ENCODE measurements at places on chromosomes 3 and 15. TPM values are rescaled to one million over a fixed set of nuclear protein-coding genes. Genes with fewer than 3 reads are reported as not detected.
A peak's percentile ranks its signal among the peaks of the same experiment; 100 is the strongest.

The PLCL2 gene
- 3.0 TPM for total RNA-seq

DNA sequence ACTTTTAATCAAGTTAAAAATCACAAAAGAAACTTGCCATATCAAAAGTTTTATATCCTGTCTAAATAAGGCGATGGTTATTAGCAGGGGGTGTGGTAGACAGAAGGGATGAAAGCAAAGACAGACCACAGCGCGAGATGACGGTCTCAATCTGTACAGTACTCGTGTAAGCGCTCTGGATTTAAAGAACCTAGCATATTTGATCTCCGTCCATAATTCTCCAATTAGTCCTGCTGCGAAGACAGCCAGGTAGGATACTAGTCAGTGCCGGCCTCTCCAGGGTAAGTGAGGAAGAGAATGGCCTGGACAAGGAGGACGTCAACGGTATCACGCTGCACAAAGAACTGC lies 701 bp downstream of the SGO1 start:
- DNase-seq, result no peak

The RLBP1 gene
- total RNA-seq, result not detected

GRCh38 chr3:100032243-100032642 lies 82.1 kb downstream of the FILIP1L start:
- no peak for DNase-seq

- DNase-seq, result no peak
These were observed 10.0 kb downstream of the TIMMDC1 start for GRCh38 chr3:119508172-119508845.

The GHSR gene
- total RNA-seq, result not detected

The ST8SIA2 gene
- total RNA-seq, result 0.15 TPM

GRCh38 chr15:72592097-72592496 lies 62.4 kb upstream of the GOLGA6B start:
- no peak for DNase-seq

DNA sequence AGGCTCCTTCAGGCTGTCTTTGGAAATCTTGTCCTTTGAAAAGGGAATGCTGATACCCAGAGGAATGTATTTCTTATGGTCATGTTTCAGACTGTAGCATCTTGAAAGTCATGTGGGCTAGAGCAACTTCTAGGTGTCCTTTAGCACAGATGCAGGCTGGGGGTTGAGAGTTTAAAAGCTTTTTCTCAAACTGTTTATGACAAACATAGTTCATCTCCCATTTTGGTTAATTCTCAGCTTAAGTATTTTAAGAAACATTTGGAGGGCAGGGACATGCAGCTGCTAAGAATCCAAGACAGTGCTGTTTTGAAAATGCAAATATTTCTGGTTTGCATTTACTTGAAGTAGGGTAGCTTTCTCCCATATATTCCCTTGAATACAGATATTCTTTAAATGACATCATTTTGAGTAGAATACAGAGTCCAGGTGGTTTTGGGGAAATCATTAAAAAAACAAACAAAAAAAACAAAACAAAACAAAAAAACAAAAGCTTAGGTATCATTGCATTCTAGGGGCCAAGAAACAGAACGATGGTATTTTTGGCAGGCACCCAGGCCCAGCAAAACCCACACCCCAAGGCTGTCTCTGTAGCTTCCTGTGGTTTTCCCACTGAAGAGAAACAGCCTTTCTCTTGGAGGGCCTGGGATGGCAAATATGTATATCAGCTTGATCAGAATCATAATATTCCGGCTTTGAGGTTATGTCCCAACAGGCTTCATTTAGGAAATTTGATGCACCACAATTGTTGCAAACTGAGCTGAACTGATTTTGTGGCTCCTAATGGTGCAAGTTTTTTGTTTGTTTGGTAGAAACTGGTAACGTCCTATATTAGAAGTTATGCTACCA lies 120.0 kb downstream of the ATG7 start:
- DNase-seq, result no peak

The FSIP1 gene
- total RNA-seq, result 1.4 TPM

- peak; percentile 24 for DNase-seq
These were observed 266.8 kb downstream of the ZNF385D start for GRCh38 chr3:21484057-21484827.

- DNase-seq, result no peak
These were observed 98.4 kb downstream of the ERC2 start for GRCh38 chr3:56369914-56370313.

DNA sequence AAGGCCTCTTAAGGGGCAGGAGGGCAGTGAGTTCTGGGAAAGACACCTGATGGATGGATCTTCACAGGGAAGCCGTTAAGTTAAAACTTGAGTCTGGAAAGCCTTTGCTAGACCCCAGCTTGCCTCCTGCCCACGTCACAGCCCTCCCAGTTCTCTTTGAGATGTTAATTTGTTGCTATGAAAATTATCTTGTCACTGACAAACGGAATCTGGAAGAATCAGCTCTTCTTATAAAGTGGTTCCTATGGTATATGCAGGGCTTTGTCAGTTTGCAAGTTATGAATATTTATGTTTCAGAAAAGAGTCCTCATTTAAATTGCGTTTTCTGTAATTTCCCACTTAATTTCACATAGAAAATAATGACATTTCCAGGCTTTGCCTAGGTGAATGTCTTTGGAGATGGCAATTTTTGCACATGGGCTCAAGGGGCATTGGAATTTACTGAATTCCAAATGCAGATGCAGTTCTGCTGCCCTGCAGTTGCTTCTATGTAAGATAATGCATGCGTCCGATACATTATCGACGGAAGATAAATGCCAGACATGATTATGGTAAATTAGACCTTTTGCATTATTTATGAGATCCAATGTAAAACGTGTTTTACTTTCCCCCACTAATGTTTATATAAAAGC lies 74.1 kb downstream of the CACNA2D3 start:
- no peak for DNase-seq

GRCh38 chr15:51846066-51846462 lies 16.6 kb downstream of the TMOD3 start:
- DNase-seq, result no peak

- no peak for DNase-seq
These were observed 7.1 kb upstream of the FBN1 start for GRCh38 chr15:48652510-48653076.

GRCh38 chr3:195761567-195762248 lies 40.9 kb downstream of the MUC20 start:
- DNase-seq, result no peak

- no peak for DNase-seq
These were observed 151.4 kb downstream of the SCAPER start for GRCh38 chr15:76753771-76754170.

DNA sequence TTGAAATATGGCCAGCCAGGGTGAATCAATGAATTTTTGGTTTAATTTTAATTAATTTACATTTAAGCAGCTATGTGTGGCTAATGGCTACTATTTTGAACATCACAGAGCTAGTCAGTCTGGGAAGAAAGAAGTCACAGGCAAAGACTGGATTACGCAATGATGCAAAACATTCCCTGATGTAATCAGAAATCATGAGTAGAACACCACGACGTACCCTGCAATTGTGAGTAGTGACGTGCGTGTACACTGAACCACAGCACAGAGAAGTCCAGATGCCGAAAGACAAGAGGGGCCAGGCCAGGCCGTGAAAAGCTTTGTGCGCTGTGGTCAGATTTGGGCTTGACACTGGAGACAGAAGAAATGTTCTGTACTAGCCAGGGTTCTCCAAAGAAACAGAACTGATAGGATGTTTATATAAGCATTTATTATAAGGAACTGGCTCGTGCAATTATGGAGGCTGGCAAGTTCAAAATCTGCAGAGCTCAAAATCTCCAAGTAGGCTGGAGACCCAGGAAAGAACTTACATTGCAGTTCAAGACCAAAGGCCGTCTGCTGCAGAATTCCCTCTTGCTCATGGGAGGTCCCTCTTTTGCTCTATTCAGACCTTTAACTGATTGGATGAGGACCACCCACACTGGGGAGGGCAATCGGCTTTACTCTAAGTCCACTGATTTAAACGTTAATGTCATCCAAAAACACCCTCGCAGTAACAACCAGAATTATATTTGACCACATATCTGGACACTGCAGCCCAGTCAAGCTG lies 44.6 kb downstream of the SH3BP5 start:
- DNase-seq, result no peak
